Activated T-cell treated with anti-CD3 and anti-CD28 coated beads, Interleukin-2, amount 50 U/mL, for 4 hours (primary cell): ENCODE measurements at places on chromosomes 6 and 20. TPM values are rescaled to one million over a fixed set of nuclear protein-coding genes. Genes with fewer than 3 reads are reported as not detected.
A peak's percentile ranks its signal among the peaks of the same experiment; 100 is the strongest.

Gene BCAS1
- not detected for total RNA-seq

- DNase-seq: no peak
Observed at GRCh38 chr20:63898882-63899558, 4.1 kb downstream of the DNAJC5 start.

- no peak for DNase-seq
Observed at GRCh38 chr20:5773589-5773988, 23.4 kb downstream of the SHLD1 start.

GRCh38 chr6:4128748-4129147 is 6.6 kb downstream of the ECI2 start:
- DNase-seq: no peak

DNA sequence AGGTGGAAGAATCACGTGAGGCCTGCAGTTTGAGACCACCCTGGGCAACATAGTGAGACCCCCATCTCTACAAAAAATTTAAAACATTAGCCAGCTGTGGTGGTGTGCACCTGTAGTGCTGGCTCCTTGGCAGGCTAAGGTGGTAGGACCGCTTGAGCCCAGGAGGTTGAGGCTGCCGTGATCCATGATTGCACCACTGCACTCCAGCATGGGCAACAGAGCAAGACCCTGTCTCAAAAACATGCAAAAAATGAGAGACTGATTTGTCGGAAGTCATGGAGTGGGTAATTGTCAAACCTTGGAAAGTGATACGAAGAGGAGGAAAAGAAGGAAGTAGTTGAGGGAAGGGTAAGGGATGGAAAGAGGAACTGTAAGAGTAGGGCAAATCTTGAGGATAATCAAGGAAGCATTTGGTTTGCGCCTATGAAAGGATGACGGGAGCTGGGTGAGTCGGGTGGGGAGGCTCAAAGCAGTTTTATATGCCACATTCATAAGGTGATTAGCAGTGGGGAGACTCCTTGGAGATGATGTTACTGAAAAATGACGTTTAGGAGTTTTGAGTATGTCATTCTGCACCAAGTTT is 14.5 kb downstream of the L3MBTL3 start:
- no peak for DNase-seq

GRCh38 chr6:98843271-98844243 is 9.2 kb downstream of the POU3F2 start:
- DNase-seq: no peak

Gene HNF4A
- 0.18 TPM for total RNA-seq

DNA sequence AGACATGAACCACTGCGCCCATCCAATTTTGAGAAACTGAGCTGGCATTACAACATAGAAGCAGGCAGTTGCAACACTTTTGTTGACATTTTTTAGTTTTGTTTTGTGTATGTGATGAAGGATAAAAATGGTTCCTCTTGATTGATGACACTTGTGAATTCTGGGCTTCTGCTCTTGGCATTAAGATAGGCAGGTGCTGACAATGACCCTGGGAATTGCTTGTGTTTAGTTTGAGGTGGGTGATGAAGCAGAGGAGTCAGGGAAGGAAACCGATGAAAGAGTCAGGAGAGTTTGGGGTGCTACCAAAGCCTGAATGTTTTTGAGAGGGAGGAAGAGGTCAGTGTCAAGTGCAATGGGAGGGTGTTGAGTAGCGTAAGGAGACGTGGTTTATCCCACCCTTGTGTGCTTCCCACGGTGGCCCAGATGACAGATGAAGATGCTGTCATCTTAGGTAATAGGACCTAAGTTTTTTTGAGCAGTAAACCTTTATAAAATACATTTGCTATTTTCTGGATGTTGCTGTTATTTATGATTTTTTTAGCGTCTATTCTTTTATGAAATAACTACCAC is 19.4 kb downstream of the CDS2 start:
- no peak for DNase-seq

GRCh38 chr6:11370191-11371018 is 137.9 kb upstream of the NEDD9 start:
- DNase-seq: no peak

DNA sequence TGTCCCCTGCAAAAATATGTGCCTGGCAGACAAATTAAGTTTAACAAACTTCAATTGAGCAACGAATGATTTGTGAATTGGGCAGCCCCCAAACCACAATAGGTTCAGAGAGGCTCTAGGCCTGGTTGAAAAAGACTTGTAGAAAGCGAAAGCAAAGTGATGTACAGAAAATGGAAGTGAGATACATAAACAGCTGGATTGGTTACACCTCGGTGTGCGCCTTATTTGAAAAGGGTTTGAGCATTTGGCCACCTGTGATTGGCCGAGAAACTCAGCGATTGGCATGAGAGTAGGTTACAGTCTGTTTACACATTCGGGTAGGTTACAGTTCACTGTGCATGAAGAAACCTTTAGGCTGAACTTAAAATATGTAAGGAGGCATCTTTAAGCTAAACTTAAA is 136.9 kb downstream of the CD83 start:
- no peak for DNase-seq

Gene DEFB110
- total RNA-seq: not detected

Gene FOXA2
- total RNA-seq: not detected

DNA sequence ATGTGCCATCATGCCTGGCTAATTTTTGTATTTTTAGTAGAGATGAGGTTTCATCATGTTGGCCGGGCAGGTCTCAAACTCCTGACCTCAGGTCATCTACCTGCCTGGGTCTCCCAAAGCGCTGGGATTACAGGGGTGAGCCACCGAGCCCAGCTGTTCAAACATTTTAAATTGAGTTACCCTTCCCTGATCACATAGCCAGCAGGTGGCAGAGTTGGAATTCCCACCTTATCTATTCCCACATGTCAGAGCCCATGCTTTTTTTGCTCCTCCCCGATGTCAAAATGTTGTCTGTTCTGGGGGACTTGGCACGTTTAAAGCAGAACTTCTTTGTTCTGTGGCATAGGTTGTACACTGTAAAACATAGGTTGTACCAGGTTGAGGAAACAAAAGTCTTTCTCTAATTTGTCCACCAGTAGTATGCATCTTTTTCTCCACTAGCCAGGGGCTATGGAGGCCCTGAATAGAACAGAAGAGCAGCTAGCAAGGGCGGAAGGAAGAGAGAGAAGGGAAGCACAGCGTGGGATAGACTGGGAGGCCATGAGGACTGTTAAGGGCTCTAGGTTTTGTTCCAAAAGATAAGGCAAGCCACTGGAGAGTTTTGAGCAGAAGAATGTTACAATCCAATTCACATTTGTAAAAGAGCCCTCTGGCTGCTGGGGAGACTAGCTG is 7.3 kb upstream of the LBP start:
- no peak for DNase-seq

DNA sequence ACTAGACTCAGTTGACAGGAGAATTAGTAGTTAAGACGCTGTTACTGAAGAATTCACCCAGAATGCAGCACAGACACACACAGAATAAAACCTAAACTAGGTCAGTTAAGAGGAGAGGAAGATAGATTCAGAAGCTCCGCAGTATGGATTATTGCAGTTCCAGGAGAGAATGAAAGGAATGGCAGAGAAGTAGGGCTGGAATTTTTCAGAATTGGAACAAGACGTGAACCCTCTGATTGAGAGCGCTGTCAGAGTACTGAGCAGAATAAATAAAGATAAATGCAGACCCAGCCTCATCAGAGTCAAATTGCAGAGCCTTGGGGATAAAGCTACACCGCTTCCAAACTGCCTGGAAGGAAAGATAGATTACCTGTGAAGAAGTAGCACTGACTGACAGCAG is 344.6 kb downstream of the FARS2 start:
- DNase-seq: no peak

- no peak for DNase-seq
Observed at GRCh38 chr20:9478771-9479170, 35.6 kb upstream of the LAMP5 start.

GRCh38 chr20:12166053-12166717 is 248.5 kb downstream of the BTBD3 start:
- no peak for DNase-seq

GRCh38 chr6:155829646-155830045 is 374.0 kb upstream of the NOX3 start:
- no peak for DNase-seq

DNA sequence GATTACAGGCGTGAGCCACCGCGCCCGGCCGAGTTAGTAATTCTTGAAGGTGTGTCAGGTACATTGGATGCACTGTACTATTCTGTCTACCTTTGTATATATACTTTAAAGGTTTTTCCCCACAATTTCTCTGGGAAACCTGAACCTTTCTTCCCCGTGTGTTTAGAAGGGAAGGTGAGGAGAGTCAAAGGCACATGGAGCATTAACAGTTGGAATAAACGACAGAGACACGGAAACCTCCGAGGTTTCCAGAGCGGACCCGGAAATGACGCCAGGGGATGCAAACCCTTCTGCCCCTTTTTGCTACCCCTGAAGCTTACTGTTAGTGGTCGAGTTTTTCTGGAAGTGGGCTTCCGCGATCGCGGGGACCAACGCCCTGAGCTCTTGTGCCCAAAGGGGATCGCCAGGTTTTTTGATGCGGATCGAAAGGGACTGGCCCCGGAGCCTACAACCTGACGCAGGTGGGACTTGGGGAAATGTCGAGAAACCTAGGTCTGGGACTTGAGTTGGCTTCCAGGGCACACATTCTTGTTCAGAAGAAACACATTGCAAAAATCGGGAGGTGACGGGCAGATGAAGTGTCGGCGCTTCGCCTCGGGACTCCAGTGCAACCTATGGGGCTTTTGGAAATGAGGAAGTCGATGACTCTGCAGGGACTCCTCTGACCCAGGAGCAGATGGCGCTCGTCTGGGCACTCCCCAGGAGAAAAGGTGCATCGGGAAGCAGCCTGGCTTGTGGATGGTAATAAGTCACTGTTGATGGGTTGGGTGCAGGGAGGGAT is 218.2 kb downstream of the OR2B2 start:
- DNase-seq: no peak

DNA sequence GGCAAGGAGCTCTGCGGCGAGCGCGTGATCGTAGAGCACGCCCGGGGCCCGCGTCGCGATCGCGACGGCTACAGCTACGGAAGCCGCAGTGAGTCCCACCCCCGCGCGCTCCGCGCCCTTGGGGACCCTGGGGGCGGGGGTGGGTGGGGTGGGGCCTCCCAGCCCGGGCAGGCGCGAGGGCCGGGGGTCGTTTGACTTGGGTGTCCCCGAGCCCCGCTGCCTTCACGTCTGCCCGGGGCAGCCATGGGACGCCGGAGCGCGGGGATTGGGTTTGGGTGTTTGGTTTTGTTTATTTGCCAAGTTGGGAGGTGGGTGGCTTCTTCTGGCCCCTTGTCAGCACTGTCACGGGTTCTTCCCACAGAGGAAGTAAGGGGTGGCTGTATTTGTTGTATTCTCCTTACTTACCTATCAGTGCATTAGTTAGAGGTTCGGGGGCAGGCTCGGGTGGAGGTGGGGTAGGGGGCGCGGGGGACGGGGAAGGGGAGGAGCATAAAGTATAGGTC is 777 bp downstream of the SRSF6 start:
- no peak for DNase-seq

GRCh38 chr6:125764121-125764671 is 14.8 kb downstream of the HEY2 start:
- no peak for DNase-seq

Gene BHLHE23
- total RNA-seq: not detected

Gene AARS2
- 31.5 TPM for total RNA-seq

DNA sequence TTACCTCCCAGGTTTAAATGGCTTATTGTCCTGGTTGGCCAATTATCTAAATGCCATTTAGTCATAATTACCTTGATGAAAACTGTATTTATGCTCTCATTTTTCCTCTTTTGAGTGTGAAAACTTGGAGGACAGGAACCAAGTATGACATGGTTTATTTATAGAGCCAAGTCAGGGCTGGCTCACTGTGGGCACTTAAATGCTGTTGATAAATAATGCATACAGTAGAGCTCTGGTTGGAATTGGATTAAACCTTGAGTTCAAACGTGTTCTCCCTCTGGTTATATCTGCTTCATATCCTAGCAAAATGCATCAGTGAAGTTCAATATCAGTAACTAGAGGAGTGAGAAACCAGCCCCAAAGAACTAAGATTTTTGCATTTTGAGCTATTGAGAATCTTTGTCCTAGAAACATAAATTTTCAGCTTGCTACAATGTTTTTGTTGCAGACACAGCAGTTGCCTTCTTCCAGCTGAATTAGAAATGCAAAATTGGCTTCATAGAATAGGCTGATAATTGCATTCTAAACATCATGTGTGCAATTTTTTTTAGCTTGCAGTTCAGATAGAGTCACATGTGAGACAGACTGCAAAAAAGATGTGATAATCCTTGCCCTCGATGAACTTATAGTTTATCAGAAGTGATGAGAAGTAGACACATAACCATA is 255.8 kb downstream of the BTBD3 start:
- no peak for DNase-seq

- DNase-seq: no peak
Observed at GRCh38 chr6:43105538-43106222, 29.6 kb downstream of the PTK7 start.

DNA sequence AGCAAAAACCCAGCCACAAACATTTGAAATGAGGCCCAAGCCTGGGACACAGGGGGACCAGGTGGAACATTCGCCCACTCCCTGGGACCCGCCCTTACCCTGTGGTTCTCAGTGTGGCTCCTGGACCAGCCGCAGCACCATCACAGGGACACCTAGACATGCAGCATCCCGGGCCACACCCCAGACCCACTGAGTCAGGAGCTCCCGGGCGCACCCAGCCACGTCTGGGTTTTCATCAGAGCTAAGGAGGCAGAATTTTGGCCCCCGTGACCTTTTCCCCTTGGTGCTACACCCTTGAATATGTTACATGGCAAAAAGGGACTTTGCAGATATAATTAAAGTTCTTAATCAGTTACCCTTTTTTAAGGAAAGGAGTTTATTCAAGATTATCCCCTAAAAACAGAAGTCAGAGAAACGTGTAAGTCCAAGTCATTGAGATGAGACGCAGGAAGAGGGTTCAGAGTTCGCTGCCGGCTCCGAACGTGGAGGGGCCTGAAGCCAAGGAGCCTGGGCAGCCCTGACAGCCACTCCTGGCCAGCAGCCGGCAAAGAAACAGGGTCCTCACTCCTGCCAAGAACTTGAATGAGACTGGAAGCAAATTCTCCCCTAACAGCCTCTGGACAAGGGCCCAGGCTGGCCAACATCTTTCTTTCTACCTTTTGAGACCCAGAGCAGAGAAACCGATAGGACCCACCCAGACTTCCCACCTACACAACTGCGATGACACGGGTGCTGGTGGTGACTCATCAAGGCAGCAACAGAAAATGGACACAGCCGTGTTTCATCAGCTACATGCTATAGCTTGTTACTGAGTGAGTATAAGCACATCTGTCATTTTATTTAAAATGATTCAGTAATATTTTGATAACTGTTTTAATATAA is 25.3 kb downstream of the BFSP1 start:
- DNase-seq: peak; percentile 56

DNA sequence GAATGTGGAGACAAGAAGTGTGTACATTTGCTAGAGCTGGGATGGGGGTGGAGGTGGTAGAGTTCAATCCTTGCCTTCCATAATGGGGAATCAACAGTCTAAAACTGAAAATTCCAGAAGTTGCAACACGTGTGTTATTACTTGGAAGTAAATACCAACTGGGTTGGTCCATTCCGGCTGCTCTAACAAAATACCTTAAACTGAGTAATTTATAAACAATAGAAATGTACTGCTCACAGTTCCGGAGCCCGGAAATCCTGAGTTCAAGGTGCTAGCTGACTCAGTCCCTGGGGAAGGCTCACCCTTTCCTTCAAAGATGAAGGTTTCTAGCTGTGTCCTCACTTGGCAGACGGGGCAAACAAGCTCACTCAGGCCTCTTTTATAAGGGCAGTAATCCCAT is 59.0 kb downstream of the RIN2 start:
- no peak for DNase-seq

- no peak for DNase-seq
Observed at GRCh38 chr6:24431045-24431451, 28.3 kb downstream of the MRS2 start.

Gene BLOC1S5
- 15.0 TPM for total RNA-seq

GRCh38 chr20:38325167-38325566 is 21.1 kb upstream of the LBP start:
- no peak for DNase-seq
